Activated CD4-positive, alpha-beta T cell treated with anti-CD3 and anti-CD28 coated beads, Interleukin-2, Interleukin-6, amounts not matched to agents 100 ng/mL and 50 ng/mL, durations not matched to agents 16 hours and 8 hours (primary cell): ENCODE measurements at places on chromosomes 2 and 18.
A peak's percentile ranks its signal among the peaks of the same experiment; 100 is the strongest.

DNA sequence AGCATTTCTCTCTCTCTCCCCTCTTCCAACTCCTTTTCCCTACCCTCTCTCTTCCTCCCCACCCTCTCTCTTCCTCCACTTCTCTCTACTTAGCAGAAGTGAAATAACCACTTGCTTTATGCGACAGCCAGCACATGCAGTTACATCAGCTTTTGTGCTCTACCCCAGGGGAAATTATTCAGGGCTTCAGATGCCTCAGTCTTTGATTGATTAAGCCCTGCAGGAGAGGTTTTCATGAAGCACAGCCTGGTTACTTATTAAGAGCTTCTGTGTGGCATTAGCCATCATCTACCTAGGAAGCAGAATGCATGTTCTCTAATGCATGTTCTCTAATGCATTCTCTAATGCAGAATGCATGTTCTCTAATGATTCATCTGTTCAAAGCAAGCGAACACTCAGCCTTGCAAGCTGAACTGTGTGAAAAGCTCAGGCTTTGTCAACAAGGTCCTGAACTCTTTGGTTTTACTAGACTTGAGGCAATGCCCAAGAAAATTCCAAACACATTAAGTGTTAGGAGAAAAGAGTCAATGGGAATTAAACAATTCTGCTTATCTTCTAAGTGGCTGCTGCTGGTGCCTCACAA is 56.1 kb downstream of the LHCGR start:
- no peak for DNase-seq

GRCh38 chr2:238518821-238519186 is 92.1 kb downstream of the ASB1 start:
- DNase-seq = no peak

DNA sequence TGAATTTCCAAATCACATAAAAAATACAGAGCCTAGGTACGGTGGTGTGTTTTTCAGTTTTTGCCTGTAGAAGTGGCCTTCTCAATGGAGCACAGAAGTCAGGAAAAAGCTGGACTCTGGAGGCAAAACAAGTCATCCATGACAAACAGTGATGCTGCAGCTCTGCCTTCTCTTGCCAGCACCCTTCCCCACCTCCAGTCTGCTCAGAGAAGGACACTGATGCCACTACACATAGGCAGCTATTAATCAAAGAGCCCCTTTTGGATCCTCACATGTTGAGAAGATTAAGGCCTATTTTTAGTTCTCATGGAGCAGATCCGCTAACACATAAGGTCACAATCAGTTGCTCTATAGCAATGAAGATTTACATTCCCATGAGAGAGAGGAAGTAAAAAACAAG is 181.6 kb upstream of the GALNT5 start:
- no peak for DNase-seq

GRCh38 chr2:58645017-58645416 is 403.9 kb upstream of the FANCL start:
- DNase-seq = no peak

GRCh38 chr2:51717312-51717711 is 685.4 kb upstream of the NRXN1 start:
- DNase-seq = no peak

- no peak for DNase-seq
Observed at GRCh38 chr2:111057721-111058120, 63.0 kb upstream of the BCL2L11 start.

GRCh38 chr18:79348066-79348465 is 47.7 kb upstream of the NFATC1 start:
- DNase-seq = no peak

- DNase-seq = peak; percentile 41
Observed at GRCh38 chr2:28613186-28613585, 117.3 kb downstream of the PLB1 start.

DNA sequence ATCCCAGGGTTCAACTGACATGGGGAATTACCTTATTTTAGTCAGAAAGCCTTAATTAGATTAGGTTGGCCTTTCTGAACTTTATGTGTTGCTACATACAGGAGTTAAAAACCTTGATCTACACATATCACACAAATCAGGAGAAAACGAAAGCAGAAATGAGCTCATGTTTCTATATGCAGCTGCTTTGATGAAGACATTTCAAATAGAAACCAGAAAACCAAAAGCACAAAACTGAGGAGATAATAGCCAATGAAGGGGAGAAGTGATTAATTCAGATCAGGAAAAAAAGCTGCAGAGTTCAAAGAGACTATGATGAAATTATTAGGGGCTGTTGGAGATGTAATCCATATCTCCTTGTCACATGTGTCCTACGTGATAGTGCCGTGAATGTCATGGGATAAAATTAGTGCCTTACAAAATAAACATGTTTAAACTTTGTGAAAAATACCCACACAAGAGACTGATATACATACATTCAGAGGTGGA is 255.0 kb downstream of the CAMKMT start:
- peak; percentile 61 for DNase-seq

DNA sequence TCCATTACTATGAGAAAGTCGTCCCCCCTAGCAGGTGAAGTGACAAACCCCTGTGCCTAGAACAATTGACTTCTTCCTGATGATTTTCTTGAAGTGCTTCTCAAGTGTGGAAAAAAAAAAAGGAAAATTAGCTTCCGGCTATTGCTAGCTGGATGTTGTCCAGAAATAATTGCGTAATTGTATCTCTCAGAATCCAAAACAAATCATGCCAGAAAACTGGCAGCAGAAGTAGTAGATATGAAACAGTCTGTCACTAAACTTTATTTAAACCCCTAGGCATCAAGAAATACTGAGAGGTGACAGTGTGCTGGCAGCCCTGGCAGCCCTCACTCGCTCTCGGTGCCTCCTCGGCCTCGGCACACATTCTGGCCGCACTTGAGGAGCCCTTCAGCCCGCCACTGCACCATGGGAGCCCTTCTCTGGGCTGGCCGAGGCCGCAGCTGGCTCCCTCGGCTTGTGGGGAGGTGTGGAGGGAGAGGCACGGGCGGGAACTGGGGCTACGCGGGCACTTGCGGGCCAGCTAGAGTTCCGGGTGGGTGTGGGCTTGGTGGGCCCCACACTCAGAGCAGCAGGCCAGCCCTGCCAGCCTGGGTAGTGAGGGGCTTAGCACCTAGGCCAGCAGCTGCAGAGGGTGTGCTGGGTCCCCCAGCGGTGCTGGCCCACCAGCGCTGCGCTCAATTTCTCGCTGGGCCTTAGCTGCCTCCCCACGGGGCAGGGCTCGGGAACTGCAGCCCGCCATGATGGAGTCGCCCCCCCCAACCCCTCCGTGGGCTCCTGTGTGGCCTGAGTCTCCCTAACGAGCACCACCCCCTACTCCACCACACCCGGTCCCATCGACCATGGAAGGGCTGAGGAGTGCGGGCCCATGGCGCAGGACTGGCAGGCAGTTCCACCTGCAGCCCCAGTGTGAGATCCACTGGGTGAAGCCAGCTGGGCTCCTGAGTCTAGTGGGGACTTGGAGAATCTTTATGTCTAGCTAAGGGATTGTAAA is 80.5 kb upstream of the ABCA12 start:
- no peak for DNase-seq
